RPMI8226 (cell line): ENCODE measurements at places on chromosomes 16 and 17.

- DNase-seq = peak; percentile 60
These were observed 30.8 kb downstream of the HLF start for GRCh38 chr17:55295411-55296170.

DNA sequence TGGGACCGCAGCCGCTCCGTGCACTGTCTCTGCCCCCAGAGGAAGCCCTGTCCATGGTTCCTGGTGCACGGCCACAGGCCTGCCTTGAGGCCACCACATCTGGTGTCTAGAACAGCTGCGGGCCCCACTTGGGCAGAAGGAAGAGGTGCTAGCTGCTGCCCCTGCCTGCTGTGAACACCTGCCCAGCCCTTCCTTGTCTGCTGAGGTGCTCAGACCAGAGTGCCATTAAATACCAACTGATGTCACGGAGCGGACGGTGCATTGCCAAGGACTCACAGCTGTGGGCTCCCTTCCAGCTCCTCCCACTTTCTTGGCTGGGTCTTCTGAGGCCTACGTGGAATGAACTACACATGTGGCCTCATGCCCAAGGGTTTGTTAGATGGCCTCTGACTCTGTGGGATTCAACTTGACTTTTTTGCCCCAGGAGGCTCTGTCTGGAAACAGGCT, 146.1 kb downstream of the RAB11FIP4 start:
- no peak for DNase-seq

DNA sequence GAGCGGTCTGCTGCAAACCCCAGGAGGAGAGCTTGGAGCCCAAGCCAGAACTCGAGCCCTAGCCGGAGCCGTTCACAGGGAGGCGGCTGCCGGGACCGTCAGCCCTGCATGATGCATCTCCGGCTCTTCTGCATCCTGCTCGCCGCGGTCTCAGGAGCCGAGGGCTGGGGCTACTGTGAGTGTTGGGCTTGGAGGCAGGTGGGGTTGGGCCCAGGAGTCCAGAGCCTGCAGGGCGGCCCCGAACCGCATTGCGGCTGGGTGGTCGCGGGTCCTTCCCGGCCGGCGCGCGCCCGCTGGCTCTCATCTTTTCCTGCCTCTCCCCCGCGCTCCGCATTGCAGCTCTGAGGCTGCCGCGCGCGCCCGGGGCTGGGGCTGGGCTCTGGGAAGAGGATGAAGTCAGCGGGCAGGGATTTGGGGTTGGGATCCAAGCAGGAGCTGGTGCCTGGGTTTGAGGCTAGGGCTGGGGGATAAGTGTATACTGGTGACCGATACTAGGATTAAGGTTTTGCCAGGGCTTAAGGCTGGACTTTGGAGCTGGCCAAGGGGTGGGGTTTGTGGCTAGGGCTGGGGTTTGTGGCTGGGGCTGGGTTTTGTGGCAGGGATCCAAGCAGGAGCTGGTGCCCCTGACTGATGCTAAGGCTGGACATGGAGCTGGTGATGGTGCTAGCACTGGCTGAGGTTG, 532 bp downstream of the CNTNAP1 start:
- no peak for DNase-seq

DNA sequence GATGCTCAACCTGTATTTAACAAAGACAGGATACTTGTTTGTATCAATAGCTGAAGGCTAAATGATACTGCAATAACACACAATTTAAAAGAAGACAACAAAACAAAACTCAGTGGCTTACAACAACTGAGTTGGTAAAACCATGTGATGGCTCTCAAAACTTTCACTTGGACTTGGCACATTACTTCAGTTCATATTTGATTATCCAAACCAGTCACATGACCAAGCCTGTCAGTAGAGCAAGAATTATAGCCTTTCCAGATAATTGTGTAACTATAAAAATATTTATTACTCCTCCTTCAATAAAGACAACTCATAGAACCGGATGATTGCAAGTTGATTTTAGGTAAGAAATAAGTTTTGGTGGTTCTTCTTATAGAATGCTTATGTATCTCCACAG, 56.8 kb downstream of the NQO1 start:
- no peak for DNase-seq

- DNase-seq = no peak
These were observed 36.2 kb upstream of the PPM1D start for GRCh38 chr17:60563743-60564142.

DNA sequence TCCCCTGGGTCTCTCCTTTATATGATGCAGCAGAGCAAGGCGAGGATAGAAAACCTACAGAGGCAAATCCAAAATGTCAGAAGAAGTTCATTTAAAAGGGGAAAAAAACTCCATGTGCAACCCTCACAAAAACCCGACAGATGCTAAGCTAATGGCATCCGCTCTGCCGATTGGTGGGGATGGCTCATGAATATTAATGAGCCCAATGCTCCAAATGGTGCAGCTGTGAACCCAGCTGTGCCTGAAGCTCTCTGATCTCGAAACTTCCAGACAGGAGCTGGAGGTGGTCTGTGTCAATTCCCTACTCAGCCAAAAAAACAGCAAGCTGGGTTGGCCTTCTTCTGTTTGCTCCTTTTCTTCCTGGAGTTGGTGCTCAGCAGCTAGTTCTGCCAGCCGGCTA, 15.5 kb downstream of the SNX11 start:
- DNase-seq = no peak

DNA sequence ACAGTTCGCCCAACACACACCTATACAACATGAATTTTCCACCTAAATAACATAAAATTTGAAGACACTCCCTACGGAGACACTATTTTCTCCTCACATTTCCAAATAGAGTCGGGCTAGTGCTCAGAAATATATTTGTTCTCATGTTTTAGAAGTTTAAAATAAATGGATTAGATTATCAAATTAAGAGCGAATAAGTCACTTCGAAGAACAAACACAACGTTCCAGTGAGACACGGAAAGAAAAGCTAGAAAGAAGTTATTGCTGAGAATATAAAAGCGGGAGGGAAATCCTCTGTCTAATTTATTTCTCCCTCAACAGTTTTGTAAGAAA, 2.0 kb upstream of the HS3ST3B1 start:
- no peak for DNase-seq

GRCh38 chr16:73364413-73364812, 316.5 kb upstream of the ZFHX3 start:
- DNase-seq = no peak

DNA sequence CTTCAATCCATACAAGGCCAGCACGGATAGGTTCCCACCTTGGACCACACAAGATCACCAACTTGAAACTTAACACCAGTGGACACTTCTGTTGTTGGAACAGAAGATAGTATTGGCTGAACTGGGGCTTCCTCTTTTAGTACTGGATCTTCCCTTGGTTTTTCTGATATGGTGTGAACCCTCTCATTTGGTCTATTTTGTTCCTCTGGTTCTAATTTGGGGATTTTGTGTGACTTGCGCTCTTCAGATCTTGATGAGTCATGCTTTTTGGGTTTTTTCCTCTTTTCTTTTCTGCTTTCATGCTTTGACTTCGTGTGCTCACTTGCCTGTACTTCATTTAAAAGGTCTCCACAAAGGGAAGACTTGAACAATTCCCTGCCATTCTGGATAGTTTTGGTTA, 39.0 kb downstream of the SOST start:
- no peak for DNase-seq

DNA sequence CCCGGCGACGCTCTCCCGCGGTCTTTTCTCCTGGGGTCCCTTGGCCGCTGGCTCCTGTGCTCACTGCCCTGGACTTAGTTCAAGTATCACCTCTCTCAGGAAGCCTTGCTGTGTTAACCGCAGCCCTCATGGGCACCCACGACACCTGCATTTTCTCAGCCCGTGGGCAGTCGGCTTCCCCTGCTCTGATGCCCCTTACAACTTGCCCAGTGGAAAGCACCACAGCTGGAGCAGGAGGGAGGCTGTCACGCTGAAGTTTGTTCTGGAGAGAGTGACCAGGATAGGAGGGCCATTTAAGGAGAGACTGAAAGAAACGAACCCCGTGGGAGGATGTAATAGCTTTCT, 395 bp downstream of the STXBP4 start:
- no peak for DNase-seq

DNA sequence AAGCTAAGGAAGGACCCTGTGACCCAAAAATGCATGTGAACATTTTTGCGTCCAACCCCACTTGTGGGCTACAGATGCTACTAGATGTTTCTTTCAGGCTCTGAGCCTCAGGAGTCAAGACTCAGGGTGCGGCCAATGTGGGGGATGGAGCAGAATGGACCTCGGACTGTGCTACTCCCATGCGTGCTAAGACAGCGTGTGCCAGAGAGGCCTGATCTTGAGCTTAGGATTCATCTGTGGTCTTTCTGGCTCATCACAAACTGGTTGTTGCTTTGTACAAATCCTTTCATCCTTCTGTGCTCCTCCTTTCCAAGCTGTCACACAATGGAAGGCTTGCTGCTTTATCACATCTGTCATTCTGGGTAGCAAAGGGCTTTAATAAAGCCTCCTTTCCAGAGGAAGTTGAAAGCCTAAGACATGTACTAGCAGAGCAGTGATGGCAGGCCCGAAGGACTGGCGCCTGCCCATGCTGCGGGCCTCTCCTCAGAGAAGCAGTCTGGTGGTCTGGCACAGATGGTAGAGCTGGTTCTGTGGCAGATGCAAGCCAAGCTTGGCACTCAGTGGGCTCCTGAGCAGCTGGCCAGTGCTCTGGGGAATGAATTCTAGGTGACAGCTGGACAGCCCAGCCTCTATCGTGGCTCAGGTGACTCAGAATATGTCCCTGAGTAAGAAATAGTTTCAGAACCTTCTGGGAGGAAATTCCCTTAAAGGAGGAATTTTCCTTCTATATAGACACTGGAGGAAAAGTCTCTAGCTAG, 27.8 kb downstream of the COG4 start:
- no peak for DNase-seq

GRCh38 chr16:24717411-24717810, 12.0 kb upstream of the TNRC6A start:
- no peak for DNase-seq

DNA sequence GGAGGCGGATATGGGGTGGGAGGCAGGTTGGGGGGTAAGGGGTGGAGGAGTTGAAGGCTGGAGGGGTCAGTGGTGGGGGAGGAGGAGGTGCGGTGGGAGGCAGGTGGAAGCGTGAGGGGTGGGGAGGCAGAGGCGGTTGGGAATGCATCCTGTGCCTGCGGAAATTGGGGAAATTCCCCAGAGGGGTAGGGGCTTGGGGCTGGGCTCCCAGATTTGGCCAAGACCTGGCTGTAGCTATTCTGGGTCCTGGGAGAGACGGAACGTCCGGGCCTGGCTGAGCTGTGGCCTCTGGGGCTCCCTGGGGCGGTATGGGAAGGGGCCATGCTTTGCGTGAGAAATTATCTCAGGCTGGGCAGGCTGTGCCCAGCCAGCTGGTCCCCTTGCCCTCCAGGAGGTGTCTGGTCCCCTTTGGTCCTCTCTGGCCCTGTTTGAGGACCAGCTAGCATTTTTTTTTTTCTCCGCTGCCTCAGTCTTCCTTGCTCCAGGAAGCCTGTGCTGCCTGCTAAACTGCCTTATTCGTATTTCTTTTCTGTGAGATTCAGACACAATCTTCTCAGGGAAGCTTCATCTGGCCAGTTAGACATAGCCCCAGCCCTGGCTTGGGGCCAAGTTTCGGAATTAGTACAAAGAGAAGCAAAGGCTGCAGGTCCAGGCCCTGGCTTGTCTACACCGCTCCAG, 7.3 kb upstream of the TRPV2 start:
- DNase-seq = peak; percentile 91

- DNase-seq = peak; percentile 49
These were observed 16.4 kb downstream of the MAP2K3 start for GRCh38 chr17:21300601-21301571.

GRCh38 chr17:71548540-71549190, 572.2 kb upstream of the SOX9 start:
- DNase-seq = no peak

GRCh38 chr17:7437369-7437863, 1.9 kb upstream of the FGF11 start:
- no peak for DNase-seq

- no peak for DNase-seq
These were observed 11.9 kb downstream of the TVP23A start for GRCh38 chr16:10806698-10807097.

GRCh38 chr17:81060416-81060815, 25.5 kb downstream of the BAIAP2 start:
- DNase-seq = peak; percentile 21

DNA sequence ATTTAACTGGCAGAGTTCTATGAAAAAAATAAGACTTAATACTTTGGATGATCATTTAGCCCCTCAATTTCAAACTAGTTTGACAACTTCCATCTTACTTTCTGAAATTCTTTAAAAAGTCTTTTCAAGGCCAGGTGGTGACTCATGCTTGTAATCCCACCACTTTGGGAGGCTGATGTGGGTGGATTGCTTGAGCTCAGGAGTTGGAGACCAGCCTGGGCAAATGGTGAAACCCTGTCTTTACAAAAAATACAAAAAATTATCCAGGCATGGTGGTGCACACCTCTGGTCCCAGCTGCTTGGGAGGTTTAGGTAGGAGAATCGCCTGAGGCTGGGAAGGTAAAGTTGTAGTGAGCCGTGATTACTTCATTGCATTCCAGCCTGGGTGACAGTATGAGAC, 154.4 kb downstream of the TANC2 start:
- DNase-seq = no peak

DNA sequence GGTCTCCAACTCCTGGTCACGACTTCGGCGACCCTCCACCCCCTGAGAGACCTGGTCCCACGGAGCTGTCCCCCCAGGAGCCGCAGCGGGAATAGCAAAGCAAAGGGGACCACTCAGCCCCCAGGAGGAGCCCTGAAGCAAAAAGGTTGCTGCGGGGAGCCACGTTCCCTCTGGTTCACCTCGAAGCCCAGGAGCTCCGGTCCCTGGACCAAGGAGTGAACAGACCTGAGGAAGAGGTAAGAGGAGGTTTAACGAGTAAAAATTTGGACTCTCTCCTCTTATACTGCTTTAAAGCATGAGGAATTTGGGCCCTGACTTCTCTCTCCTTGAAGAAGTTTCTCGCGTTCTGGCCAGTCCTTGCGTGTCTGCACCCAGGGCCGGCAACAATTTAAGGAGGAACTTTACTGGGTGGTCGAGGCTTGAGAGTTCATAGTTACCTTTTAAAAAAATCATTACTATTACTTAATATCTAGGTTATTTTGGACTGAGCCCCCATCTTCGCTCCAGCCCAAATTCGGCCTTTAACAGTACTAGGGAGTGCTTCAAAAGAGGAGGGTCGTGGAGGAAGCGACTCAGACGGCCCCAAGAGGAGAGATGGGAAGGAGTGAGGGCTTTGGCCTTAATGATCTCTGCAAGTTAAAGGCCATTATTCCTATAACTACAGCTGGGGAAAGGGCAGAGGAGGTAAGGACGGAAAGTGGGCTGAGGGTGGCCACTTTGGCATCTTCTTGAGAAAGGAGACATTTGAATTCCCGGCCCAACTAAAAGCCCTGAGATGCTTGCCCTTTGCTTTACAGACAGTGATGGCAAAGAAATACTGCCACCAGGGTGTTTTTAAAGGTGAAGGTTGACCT, 16.9 kb upstream of the HOXB9 start:
- no peak for DNase-seq
